ENCODE measurements at places on chromosomes 4 and X.

GRCh38 chrX:2371026-2371711 is 129.6 kb downstream of the DHRSX start:
- no peak for DNase-seq

DNA sequence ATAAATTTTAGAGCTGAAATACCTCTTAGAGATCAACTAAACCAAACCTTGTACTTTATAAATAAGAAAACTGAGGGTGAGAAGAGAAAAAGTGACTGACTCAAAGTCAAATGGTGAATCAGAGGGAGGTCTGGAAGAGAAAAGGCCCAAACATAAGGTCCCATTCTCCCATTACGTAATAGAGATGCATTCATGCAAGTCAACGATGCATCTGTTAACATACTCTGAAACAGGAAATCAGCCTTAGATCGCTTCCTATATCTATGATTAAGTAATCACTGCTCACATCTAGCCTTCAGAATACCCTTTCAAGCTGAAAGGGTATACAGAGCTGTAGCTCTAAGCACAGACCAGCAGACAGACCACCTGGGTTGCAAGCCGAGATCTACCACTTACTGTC is 6.5 kb downstream of the RNF150 start:
- no peak for DNase-seq

GRCh38 chr4:137576446-137576845 is 44.2 kb upstream of the PCDH18 start:
- no peak for DNase-seq

DNA sequence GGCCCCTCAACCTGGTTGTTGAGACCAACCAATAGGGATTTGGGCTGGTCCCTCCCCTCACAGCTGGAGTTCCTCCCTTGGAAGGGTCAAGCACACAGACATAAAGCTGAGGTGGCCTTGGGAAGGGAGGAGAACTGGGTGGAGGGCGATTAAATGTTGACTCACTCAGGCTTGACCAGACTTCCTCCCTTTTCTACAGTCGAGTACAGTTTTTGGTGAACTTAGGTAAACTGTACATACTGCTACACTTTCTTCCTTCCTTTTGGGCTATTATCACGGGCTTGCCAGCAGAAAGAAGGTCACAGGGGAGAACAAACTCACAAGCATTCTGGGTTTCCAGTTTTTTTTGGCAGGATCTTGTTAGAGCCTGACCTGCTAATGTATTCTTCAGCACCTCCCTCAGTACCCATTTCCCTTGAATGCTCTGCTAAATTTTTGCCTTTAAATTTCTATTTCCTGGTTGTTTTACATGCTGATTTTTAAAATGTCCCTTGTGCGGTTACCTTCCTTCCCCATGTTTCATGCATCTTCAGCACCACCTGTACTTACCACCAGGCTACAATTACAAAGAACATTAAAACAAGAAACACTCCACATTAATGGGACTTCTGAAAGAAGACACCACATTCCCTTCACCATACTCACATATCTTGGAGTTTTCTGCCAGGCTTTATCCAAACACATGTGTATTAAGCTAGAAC is 135.2 kb upstream of the RASGEF1B start:
- no peak for DNase-seq

- DNase-seq: no peak
Observed at GRCh38 chrX:3226087-3226486, 120.4 kb downstream of the MXRA5 start.

DNA sequence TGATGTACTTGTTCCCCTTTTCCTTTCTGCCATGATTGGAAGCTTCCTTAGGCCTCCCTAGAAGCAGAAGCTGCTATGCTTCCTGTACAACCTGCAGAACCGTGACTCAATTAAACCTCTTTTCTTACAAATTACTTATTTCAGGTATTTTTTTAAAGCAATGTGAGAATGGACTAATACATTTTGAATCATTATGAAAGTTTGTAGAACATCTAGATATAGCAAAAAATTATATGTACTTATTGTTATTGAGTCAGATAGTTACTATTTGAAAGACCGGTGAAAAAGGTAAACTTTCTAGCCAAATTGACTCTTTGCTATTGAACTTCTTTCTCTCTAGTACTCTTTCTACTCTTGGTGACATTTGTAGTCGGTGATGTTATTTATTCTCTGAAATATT is 777.3 kb upstream of the GALNTL6 start:
- DNase-seq: no peak

Data from right forelimb (tissue), 1 donor.